ENCODE measurements at places on chromosomes 4 and X.

- DNase-seq, result no peak
Observed at GRCh38 chr4:36676139-36677050, 395.0 kb downstream of the DTHD1 start.

GRCh38 chr4:2071252-2071911 lies 12.3 kb downstream of the NAT8L start:
- DNase-seq, result peak; percentile 54

DNA sequence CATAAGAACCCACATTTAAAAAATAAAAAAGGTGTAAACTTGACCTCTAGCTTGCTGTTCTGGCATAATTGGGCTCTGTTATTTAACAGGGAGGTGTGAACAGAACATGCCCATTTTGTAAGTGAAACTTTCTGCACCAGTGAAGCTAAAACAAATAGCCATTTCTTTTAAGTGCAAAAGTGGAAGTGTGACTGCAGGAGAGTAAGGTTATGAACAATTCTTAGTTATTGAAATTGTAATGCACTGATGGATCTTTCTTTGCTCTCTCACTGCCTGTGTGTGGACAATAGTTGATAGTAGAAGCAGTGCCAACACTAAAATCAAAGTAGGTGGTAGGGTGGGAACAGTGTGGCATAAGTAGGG lies 12.6 kb downstream of the P2RY10 start:
- DNase-seq, result no peak

- DNase-seq, result no peak
Observed at GRCh38 chr4:80568891-80569290, 233.4 kb downstream of the CFAP299 start.

DNA sequence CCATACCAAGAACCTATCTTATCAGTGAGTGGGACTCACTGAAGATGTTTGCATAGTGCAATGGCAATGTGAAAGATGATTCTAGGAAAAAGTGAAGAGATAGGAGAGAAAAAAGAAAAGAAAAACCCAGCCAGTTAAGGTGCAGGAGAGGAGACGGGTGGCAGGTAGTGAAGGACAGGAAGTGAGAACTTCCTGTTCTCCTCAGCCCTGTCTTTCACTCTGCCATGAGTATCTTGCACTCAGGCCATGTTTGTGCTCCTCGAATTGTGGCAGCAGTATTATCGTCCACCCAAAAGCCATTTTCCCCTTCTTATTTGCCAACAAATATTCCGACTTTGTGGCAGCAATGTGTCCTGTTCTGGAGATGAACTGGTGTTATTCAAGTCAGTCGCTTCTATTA lies 8.6 kb upstream of the ENPEP start:
- no peak for DNase-seq

DNA sequence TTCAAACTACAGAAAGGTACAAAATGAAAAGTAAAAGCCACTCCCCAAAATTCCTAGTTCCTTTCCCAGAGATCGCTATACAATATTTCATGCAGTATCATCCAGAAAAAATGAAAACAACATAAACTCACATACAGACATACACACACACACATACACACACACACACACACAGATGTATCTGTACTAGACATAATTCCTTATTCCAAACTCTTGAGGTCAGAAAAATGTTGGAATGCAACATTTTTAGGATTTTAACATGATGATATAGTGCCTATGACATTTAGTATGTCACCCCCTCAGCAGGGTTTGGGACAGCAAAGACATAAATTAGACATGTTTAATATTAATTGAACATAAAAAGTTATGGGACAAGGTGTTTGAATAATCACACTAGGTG lies 73.4 kb upstream of the LHFPL1 start:
- DNase-seq, result no peak

DNA sequence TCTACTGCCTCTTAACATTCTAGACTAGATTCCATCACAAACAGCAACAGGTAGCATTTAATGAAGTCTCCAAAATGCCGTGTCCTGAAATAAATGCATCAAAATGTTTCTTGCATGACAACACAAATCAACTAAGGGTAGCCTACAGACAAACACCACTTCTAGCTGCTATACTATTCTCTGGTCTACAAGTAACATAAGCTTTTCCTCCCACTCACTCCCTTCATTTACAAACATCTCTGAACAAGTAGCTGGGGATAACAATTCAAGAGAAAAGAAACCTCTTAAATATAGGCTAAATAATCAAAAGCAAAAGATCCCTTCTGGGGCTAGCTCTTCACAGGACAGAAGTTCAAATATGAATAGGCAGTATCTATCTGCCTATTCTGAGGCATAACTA lies 20.8 kb downstream of the PPP3CA start:
- no peak for DNase-seq

GRCh38 chr4:71184195-71184781 lies 154.5 kb upstream of the SLC4A4 start:
- no peak for DNase-seq

DNA sequence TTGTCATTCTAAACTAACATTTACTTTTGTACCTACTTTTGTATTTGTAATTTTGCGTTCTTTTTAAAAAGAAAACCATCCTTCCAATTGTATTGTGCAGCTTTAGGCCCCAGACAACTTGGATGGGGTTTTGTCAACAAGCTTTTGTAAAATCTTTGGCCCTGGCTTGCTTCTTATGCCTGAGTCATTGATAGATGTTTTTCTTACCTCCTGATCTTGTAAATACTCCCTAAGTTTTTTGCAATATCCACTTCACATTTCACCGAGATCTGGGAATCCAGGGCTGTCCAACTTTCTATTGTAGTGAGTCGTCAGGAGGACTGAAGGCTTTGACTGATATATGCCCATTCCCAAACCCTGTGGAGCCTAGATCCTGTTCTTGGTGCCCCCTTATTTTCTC lies 126.9 kb upstream of the GUCY1A1 start:
- DNase-seq, result no peak

DNA sequence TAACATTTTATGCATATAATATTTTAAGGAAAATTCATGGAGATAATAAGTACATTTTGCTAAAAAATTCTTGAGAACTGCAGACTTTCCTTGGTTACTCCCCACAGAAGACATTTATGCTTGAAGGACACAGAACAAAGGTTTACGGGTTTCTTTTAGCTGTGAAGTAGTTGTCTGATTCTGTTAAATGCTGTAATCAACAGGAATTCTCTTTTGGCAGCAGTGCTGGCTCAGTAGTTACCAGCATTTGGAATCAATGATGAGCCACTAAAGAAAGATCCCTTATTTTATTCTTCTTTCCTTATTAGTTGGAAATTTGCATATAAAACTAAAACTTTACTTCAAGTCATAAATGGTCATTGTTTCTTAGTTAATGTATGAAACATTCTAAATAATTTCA lies 199.3 kb upstream of the FAT4 start:
- no peak for DNase-seq

DNA sequence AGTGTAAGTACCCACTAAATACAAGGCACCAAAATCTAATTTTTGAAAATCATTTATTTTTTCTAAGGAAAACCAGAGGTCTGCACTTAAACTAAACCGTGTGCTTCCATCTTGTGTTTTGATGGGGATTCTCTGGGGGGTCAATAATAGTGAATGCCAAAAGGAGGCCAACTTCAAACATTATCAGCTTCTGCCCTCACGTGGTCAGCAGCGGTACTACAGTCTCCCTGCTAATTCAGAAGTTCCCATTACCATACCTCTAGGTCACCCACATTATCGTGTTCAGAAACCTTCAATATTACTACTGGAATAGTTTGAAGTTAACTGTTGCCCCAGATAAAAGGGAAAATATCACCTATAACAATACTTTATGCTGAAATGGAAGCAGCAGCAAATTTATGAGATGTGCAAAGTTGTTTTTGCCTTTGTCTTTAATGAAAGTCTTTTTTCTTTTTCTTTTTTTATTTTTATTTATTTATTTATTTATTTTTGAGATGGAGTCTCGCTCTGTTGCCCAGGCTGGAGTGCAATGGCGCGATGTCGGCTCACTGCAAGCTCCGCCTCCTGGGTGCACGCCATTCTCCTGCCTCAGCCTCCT lies 17.3 kb downstream of the CTPS2 start:
- DNase-seq, result no peak

DNA sequence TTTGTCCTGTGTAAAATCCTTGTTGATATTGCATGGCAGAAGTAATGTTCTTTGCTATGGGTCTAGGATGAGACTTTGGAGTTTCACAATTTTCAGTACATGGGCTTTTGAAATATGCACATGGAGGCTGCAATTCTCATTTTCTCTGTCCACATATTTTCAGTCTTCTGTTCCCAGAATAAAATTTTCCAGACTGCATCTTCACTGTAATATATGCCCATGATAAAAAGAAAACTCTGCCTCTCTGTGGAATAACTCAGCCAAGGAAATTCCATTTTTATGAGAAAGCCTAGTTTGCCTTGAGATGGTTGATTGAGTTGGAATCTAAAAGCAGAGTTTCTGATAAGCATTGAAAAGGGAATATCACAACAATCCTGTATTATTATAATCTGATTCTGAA lies 601.4 kb upstream of the AADAT start:
- no peak for DNase-seq

DNA sequence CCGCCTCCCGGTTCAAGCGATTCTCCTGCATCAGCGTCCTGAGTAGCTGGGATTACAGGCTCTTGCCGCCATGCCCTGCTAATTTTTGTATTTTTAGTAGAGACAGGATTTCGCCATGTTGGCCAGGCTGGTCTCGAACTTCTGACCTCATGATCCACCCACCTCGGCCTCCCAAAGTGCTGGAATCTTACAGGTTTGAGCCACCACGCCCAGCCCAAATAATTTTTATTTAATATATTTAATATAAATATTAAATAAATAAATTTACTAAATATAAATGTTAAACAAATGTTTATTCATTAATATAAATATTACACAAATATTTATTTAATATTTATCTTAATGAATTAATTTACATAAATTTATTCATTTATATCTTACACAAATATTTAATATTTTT lies 120.2 kb downstream of the SHOX start:
- no peak for DNase-seq

DNA sequence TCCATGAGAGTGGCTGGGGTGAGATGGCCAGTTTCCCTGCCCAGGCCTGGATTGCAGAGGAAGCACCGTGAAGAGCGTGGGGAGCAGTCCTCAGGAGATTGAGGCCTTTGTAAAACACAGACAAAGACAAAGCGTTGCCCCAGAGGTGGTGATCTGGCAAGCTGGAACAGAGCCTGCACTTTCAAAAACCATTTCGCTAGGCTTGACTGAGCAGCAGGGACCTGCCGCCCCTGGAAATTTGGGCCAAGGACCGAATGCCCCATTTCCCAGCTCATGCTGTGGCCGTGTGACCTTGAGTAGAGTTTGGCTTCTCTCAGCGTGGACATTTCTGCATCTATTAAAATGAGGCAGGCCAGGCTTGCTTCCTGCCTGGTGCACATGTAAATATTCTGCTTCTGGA lies 381.4 kb downstream of the BCOR start:
- no peak for DNase-seq

DNA sequence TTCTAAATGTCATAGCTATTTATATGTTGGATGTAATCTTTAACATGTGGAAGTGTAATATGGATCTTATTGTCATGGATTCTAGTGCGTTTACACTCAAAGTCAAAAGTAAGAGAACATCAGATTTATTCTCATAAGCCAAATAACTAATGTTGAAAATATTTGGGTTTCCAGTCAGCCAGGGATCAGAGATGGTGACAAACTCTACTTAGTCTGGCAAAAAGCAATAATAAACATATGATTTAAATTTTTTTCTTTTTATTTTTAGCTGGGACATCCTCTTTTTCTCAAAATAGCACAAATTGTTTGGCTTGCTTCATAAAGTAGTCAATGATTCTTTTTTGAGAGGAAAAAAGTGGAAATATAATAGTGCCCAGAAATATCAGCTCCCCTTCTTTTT lies 392.3 kb downstream of the ARHGAP24 start:
- DNase-seq, result no peak

- DNase-seq, result no peak
Observed at GRCh38 chr4:158333820-158334219, 123.5 kb downstream of the TMEM144 start.

DNA sequence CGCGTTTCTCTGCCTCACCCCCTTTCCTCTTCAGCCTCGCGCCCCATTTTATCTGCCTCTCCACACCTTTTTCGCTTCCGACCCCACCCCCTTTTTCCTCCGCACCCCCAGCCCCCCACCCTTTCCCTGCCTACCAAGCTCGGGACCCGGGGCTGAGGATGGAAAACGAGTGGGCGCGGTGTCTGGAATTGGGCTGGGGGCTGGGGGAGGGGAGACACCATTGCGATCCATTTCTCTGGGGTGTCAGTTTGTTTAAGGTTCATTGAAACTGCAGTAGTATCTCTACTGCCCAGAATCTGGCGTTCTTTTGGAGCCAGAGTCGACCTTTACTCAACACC lies 707 bp downstream of the SLC9A6 start:
- no peak for DNase-seq

- no peak for DNase-seq
Observed at GRCh38 chr4:65546882-65547416, 123.3 kb downstream of the EPHA5 start.

DNA sequence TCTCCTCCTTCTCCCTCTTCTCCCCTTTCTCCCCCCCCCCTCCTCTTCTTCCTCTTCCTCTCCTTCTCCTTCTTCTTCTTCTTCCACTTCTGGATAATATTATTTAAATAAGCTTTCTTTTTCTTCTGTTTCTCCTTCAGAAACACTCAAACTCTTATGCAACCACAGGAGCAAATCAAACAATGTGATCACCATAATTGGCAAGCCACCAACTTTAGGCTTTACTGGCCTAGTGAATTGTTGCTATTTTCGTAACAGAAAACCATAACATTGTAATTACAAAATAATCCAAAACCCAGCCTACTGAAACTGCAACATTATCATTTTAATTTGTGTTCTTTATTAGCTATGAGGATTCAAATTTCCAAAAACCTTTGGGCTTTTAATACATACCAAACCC lies 14.3 kb downstream of the DCAF8L1 start:
- DNase-seq, result no peak

DNA sequence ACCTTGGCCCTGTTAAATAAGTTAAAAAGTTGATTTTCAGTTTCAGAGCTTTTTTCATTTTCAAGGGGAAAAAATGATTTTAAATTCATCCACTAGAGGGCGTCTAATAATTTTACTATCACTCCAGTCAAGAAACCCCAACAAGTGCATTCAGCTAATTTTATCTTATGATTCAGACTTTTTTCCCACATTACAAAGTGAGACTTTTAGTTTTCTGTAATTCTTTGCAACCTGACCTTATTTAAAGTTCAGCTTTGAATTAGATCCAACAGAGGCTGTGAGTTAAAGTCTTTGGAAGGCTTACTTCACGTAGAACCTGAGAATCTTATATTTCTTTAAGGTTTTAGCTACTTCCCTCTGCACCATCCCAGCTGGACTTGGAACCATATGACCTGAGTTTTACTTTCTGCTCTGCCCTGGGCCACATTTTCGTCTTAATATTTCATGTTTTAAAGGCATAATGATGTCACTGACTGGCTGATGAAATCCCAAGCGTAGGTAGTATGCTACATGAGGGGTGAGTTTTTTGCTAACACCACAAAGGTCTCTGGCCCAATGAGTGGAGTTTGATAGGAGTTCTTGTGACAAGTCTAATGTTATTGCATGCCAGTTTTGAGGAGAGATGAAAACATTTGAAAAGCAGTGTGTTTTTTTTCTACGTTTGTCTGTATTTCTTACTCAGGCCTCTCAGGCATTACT lies 7.2 kb downstream of the GNRHR start:
- DNase-seq, result no peak

- no peak for DNase-seq
Observed at GRCh38 chr4:336099-336892, 1.3 kb upstream of the ZNF141 start.

GRCh38 chrX:27968878-27969277 lies 12.4 kb downstream of the DCAF8L1 start:
- no peak for DNase-seq

All from cardiac septum (tissue), 1 donor.